Small intestine (tissue), 16 donors: ENCODE measurements at places on chromosomes 11 and 22.

GRCh38 chr11:45067966-45068365, 78.5 kb upstream of the PRDM11 start:
- no peaks in the 10 kb centered on the region for H3K36me3 ChIP-seq
- no peaks in the 10 kb centered on the region for H3K27me3 ChIP-seq
- DNase-seq, result no peak
- H3K4me1 ChIP-seq, result no peaks in the 10 kb centered on the region
- H3K27ac ChIP-seq, result no peak overlapping the region

DNA sequence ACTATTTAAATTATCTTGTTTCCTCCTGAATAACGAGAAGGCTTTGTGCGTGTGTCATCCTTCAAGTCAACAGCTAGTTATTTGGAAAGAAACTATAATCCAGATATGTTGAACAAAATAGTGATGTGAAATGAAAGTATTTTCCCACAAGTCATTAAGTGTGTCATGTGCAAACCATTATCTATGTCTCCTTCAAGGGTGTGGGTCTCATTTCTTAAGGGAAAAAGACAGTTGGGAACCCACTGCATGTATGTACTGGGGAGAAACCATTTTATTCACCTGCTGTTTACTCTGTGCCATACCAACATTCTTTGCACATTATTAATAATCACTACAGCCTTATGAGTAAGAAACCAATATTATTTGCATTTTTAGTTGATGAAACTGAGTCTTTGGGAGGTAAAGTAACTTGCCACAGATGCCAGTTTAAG, 145.3 kb upstream of the CTSC start:
- no peaks in the 10 kb centered on the region for H3K27me3 ChIP-seq
- H3K36me3 ChIP-seq, result no peaks in the 10 kb centered on the region
- no peak overlapping the region for H3K4me3 ChIP-seq
- DNase-seq, result no peak
- no peaks in the 10 kb centered on the region for H3K4me1 ChIP-seq

GRCh38 chr11:120344302-120345004, 8.2 kb downstream of the ARHGEF12 start:
- no peaks in the 10 kb centered on the region for H3K36me3 ChIP-seq
- H3K27me3 ChIP-seq, result no peaks in the 10 kb centered on the region
- peak; percentile 15 for DNase-seq

DNA sequence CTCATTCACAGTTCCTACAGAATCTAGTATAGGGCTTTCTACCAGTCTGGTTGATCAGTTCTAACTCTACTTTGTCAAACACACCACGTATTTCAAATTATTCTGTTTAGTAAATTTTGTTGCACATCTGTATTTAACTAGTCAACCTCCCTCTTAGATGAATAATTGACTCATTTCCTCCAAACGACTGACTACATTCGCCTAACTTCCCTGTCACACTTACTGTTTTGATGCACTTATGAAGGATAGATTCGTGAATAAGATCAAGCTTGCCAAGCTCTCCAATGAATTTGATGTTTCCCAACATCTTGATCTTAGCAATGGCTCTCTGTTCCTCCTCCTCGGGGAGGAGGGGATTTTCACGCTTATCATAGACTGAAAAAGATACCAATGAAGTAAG, 5.0 kb downstream of the EIF4G2 start:
- H3K27me3 ChIP-seq, result no peaks in the 10 kb centered on the region
- peaks cover 7% of the 10 kb centered on the region for H3K4me1 ChIP-seq
- H3K4me3 ChIP-seq, result no peak overlapping the region
- no peak for DNase-seq

DNA sequence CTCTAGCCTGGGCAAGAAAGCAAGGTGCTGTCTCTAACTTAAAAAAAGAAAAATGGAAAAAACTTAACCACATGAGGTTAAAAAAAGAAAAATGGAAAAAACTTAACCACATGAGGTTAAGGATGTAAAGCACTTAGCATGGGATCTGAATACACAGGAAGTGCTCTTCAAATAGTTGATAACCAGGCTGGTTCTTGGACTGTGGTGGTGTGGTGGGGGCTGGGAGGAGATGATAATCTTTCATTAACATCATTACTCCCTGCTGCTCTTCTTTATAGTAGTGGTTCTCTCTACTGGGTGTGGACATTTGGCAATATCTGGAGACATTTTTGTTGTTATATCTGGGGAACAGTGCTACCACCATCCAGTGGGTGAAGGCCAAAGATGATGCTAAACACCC, 88.4 kb downstream of the TTC17 start:
- H3K4me3 ChIP-seq, result no peak overlapping the region
- no peaks in the 10 kb centered on the region for H3K4me1 ChIP-seq
- peaks cover 23% of the 10 kb centered on the region for H3K36me3 ChIP-seq

- no peaks in the 10 kb centered on the region for H3K27me3 ChIP-seq
- peaks cover 21% of the 10 kb centered on the region for H3K36me3 ChIP-seq
- peak overlapping the region; percentile 54 for H3K27ac ChIP-seq
- peaks cover 20% of the 10 kb centered on the region for H3K4me1 ChIP-seq
Measured at GRCh38 chr22:29096736-29097669, 24.2 kb downstream of the KREMEN1 start.

- H3K27me3 ChIP-seq, result no peaks in the 10 kb centered on the region
- H3K4me1 ChIP-seq, result no peaks in the 10 kb centered on the region
- H3K4me3 ChIP-seq, result no peak overlapping the region
- DNase-seq, result peak; percentile 59
- H3K27ac ChIP-seq, result no peak overlapping the region
Measured at GRCh38 chr22:32712644-32713355, 88.7 kb upstream of the TIMP3 start.

DNA sequence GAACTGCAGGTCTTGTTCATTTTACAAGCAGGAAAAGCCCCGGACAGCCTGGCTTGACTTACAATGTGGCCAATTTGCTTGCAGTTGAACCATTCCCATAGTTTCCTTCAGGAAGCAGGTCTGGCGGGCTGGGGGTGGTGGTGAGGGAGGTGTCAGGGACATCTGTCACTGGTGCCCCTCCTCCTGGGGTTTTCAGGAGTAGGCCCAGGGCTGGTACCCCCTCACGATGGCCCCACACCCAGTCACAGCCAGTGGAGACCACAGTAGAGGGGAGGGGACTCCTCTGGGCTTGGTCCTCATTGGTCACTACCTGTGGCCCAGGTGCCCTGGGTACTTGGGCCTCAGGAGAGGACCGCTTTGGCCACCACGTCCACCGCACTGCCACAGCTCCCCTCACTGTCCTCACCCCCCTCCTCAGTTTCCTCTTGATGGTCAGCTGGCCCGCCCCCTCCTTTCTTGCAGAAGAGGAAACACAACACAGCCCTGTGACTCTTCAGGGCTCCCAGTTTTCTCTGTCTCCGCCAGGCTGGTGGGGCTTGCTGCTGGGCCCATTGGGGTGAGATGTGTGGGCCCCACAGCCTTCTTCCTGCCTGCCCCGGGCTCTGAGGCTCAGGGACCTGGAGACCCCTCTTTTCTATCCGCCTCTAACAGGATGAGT, 39.8 kb upstream of the SHISAL1 start:
- H3K4me3 ChIP-seq, result no peak overlapping the region
- peaks cover 2% of the 10 kb centered on the region for H3K4me1 ChIP-seq
- no peaks in the 10 kb centered on the region for H3K36me3 ChIP-seq
- no peak overlapping the region for H3K27ac ChIP-seq
- no peak for DNase-seq

GRCh38 chr11:121591405-121592033, 138.8 kb upstream of the SORL1-AS1 start:
- H3K36me3 ChIP-seq, result peaks cover 45% of the 10 kb centered on the region
- no peak overlapping the region for H3K27ac ChIP-seq
- H3K27me3 ChIP-seq, result no peaks in the 10 kb centered on the region
- peak; percentile 81 for DNase-seq

DNA sequence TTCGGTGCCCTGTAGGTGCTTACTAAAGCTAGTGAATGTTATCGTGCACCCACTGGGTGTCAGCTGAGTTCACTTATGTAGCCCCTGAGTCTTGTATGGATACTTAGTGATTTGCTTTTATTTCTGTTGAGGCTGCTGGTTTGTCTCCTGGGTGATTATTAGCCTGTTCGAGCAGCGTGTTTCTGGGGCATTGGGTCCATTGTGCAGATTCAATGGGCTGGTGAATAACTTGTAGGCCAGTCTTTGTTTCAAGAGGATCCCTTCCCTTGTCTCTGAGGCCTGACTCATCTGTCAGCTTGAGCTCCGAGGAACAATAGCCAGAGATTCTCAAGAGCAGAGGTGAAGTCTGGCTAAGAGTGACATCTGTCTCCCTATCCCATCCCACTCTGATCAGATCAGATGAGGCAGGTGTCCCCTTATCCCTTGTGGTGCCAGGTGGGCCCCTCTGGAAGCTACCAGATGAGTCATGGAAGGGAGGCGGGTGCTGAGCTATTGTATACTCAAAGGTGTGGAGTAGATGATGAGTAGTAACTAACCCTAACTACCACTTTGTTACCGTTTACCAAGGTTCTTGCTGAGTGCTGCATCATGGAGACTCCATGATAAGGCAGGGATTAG, 3.7 kb downstream of the MIAT start:
- no peaks in the 10 kb centered on the region for H3K36me3 ChIP-seq
- no peak for DNase-seq
- H3K4me3 ChIP-seq, result no peak overlapping the region
- H3K4me1 ChIP-seq, result no peaks in the 10 kb centered on the region
- H3K27me3 ChIP-seq, result peaks cover 47% of the 10 kb centered on the region

- H3K4me3 ChIP-seq, result no peak overlapping the region
- H3K36me3 ChIP-seq, result no peaks in the 10 kb centered on the region
- DNase-seq, result no peak
- H3K27me3 ChIP-seq, result no peaks in the 10 kb centered on the region
Measured at GRCh38 chr22:25711491-25711890, 30.5 kb upstream of the MYO18B start.

DNA sequence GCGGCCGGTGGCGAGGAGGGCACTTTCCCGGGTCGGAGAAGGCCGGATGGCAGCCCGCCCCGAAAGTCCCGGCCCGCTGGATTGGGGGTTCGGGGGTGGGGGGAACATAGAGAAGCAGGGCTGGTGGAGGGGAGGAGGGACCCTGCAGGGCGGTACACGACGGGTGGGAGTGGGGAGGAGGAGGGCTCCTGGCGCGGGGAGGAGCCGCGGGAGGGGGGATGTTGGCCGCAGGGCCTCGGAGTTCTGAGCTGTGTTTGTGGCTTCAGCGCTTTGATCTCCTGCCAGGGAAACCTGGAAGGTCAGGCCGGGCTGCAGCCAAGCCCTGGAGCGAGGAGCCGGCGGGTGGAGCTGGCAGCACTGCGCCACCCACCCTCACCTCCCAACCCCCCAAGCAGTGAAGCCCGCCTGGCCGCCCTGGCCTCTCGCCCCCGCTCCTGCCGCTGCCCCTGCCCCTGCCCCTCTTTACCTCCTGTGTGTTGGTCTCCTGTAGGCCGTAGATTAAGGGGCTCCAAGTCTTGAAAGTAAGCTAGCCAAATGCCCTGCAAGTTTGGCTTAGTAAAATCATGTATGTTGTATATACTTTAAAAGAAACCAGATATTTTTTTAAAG, 30.9 kb downstream of the C22orf31 start:
- H3K4me3 ChIP-seq, result peak overlapping the region; percentile 52
- peaks cover 6% of the 10 kb centered on the region for H3K4me1 ChIP-seq

- no peak overlapping the region for H3K4me3 ChIP-seq
- H3K36me3 ChIP-seq, result no peaks in the 10 kb centered on the region
- H3K27ac ChIP-seq, result no peak overlapping the region
- no peaks in the 10 kb centered on the region for H3K4me1 ChIP-seq
Measured at GRCh38 chr11:36743039-36743438, 145.0 kb upstream of the RAG2 start.

DNA sequence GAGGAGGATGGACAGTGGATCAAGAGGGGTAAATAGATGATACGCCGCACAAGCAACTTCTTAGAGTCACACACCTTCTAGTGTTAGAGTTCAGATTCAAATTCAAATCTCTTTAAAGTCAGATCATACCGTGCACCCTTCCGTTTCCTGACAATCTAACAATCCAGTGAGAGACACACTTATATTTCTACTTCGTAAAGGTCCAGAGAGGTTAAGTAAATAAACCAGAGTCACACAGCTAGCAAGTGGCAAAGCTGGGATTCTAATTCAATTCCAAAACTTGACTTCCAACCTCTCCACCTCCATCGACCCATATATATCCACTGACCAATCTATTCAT, 34.0 kb downstream of the MIAT start:
- no peak for DNase-seq
- H3K36me3 ChIP-seq, result peaks cover 3% of the 10 kb centered on the region
- no peak overlapping the region for H3K27ac ChIP-seq
- no peaks in the 10 kb centered on the region for H3K4me1 ChIP-seq
- no peak overlapping the region for H3K4me3 ChIP-seq
- H3K27me3 ChIP-seq, result no peaks in the 10 kb centered on the region

DNA sequence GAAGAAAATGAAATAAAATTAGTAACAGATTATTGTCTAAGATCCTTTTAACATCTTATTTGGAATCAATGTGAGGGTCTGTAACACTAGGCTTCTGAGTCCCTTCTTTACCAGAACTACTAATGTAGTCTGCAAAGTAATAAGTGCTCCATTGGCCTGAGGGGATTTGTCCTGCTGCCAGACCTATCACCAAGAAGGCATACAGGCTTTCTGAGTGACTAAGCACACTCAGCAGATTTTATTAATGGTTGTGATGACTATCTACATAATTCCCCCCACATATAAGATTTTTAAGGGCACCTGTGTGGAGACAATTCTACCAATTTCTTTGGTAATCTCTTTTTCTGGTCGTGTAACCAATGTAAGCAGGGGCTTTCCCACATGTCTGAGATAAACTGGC, 365.0 kb upstream of the FAT3 start:
- no peaks in the 10 kb centered on the region for H3K36me3 ChIP-seq
- no peak overlapping the region for H3K27ac ChIP-seq
- H3K4me1 ChIP-seq, result no peaks in the 10 kb centered on the region
- H3K27me3 ChIP-seq, result no peaks in the 10 kb centered on the region
- no peak overlapping the region for H3K4me3 ChIP-seq

DNA sequence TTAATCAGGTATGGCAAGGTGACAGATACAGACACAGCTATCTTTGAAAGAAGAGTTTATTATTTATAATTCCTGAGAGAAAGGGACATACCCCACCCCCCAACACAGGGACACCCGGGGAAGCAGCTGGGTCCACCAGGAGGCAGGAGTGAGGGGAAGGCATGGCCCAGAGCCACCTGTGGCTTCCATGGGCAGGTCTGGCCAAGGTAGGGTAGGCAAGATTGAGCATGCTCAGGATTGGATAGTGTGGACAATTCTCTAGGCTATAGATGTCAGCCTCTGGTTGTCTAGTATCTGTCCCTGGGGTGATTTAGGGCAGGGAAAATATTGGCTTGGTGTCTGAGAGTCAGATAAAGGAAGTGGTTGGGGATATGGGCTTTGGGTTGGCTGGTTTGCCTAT, 27.5 kb upstream of the SMIM35 start:
- no peak overlapping the region for H3K4me3 ChIP-seq
- H3K4me1 ChIP-seq, result no peaks in the 10 kb centered on the region
